ENCODE measurements at places on chromosomes 7 and 10.

GRCh38 chr10:123913688-123914268, 22.2 kb upstream of the CPXM2 start:
- DNase-seq: no peak

DNA sequence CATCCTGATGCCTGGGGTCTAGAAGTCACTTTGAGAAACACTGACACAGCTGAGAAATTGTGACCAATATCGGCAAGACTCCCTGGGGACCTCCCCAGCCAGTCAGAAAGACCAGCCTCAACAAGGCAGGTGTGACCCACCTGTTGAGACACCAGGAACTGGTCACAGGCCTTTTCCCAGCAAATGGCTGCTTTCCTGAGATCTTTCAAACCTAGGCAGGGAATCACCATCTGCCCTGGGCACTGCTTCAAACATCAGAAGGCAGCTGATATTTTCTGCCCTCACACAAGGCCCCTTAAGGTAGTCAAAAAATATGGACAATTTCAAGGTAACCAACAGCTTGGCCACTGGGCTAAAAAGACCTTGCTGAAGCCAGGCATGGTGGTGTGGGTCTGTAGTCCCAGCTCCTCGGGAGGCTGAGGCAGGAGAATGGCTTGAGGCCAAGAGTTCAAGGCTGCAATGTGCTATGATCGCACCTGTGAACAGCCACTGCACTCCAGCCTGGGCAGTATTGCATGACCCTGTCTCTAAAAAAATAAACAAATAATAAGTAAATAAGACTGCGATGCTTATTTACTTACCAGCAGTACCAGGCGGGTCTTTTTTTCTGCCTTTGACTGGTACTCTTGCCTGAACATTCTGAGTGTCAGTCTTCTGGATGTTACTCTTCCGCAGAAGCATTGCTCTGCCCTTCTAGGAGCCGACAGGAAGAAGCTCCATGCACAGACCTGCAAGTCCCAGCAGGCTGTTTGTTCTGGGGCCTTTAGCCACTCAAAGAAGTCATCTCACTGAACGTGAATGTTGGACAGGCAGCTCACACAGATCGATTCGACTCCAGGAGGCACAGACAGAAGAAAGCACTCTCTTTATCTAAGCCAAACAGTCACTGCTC, 59.7 kb downstream of the SORBS1 start:
- DNase-seq: no peak

DNA sequence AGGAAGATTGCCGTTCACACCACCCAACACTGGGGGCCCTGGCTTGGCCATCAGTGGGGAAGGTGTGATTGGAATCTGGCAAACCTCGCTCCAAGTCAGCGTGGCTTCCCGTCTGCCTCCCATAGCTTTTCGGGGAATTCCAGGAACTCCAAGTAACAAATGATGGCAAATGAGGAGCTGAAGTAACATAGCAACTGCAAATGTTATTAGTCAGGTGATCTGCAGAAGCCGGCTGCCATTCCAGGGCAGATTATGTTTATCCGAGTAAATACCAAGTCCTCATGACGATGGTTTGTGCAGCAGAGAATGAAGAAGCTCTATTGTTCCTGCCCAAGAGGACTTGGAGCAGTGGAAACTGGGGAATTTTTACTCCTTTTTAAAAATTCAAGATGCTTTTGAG, 270.5 kb upstream of the PODXL start:
- peak; percentile 68 for DNase-seq

DNA sequence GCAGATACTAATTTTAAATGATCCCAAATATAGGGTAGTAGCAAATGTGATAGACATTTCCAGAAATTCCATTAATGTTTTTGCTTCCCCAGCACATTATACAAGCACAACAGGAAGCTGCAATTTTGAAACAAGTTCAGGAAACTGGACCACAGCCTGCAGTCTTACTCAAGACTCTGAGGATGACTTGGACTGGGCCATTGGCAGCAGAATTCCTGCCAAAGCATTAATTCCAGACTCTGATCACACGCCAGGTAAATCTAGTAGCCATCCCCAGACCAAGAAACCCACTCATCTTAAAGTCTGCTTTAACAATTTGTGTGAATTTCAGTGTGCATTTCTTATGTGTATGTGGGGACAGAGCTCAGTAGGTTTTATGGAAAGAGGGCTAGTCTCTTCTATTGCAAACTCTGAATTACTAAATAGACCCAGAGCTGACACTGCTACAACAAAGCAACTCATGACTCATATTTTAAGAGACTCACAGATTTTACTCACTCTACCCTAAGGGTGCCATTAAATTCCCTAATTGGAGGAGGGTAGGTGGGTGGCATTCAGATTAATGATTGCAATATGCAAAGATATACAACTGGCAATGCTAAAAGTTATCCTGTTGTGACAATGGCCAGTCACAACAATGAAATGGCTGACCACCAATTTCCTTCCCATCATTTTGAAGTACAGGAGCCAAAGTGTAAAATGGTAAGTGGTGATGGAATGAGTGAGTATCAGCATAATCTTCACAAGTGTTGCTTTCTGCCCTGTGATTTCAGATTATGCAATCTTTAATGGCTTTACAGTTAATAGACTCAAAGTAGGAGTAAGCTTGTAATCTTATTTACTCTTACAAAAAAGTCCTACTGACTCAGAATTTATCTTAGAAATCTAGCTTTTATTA, 317.6 kb upstream of the PLXDC2 start:
- peak; percentile 49 for DNase-seq

Measured in NCI-H82 (cell line).